Right ventricle myocardium superior (tissue), 1 donor: ENCODE measurements at places on chromosomes 12 and 14. TPM values are rescaled to one million over a fixed set of nuclear protein-coding genes. Genes with fewer than 3 reads are reported as not detected.

Gene ATG2B
- 10.9 TPM for total RNA-seq

Gene MYO1H
- total RNA-seq, result 0.78 TPM

Gene UNG
- total RNA-seq, result 24.8 TPM

Gene CLEC7A
- 2.3 TPM for total RNA-seq

Gene IQSEC3
- 1.5 TPM for total RNA-seq

Gene INHBE
- total RNA-seq, result not detected

Gene PIANP
- total RNA-seq, result 0.35 TPM

Gene CFAP54
- 0.13 TPM for total RNA-seq

Gene FLRT2
- 3.0 TPM for total RNA-seq

Gene CPM
- 7.7 TPM for total RNA-seq

Gene OAS2
- total RNA-seq, result 3.7 TPM

Gene DAD1
- 124 TPM for total RNA-seq

Gene TEX22
- total RNA-seq, result 1.9 TPM

Gene MYH6
- 4,934 TPM for total RNA-seq

DNA sequence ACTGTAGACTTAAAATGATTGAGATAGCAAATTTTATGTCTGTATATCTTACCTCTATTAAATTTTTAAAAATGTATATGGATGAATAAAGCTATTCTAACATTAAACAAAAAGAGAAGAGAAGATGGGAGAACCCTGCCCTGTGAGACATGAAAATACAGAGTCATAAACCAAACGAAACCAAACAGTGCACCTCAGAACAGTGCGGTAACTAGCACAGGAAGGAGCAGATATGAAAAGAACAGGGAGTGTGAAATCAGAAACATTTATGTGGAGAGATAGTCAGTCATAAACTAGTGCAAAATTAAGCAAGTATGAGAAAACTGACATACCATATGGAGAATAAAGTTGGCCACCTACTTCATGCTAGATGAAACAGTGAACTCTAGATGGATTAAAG lies 135.1 kb downstream of the ERC1 start:
- DNase-seq, result no peak

GRCh38 chr12:116482179-116482578 lies 77.0 kb upstream of the MAP1LC3B2 start:
- DNase-seq, result no peak

DNA sequence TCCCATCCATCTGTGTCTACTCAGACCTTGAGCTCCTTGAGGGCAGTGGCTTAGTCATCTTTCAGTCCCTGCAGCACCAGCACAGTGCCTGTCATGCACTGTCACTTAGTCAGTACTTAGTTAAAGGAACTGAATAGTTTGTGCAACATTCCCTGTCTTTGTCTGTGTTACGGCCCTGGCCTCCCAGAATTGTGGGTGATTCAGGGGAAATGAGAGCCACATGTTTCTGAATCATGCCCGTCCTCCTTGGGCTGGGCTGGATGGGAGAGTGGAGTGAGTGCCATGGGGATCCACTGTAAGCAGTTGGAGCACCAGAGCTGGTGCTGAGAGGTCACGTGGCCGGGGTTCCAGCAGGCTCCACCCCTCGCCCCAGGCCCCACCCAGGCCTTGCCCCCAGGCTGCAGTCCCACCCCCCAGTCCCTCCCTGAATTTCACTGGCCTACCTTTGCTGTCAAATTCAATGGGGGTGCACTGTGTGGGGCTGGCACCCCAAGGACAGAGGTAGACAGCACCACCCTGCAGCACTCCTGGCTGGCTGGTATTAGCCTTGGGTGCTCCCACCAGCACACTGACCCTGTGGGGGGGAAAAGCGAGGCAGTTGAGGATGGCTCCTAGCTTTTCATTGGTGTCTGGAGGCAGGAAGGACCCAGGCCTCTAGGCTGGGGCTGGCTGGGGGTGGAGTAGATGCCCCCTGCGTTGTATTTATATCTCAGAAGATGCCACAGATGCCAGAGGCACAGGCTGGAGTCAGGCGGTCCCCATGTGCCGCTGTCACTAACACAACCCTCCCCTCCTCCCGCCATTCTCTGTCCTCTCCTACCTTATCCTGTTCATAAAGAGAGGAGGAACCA lies 7.5 kb downstream of the ITGA5 start:
- peak; percentile 77 for DNase-seq

GRCh38 chr14:68554231-68554630 lies 238.6 kb downstream of the ZFP36L1 start:
- DNase-seq, result no peak

DNA sequence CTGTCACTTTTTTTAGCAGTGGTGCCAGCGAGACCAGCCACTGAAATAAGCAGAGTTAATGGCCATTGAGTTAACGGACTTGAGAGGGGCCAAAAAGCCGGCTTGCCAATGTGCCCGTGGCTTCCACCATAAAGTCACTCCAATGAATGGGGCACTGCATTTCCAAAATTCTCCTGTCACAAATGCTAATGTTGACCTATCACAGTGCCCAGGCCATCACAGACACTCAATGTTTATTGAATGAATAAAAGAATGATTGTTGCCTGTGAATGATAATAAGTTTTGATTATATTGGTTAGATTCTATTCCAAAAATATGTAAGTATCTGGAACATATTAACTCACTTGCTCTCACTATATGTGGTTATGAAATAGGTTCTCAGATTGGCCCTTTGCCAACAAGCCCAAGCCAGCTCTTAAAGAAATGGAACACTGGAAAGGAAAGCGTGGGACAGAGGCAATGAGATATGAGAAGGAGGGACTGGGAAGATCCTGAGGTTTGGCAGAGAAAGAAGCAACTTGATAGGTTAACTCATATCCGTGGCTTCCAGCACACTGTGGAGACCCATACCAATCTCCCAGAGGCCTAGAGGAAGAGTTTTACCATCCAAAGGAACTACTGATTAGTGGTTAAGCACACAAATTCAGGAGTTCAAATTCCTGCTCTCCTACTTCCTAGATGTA lies 108.7 kb downstream of the BTG1 start:
- no peak for DNase-seq

DNA sequence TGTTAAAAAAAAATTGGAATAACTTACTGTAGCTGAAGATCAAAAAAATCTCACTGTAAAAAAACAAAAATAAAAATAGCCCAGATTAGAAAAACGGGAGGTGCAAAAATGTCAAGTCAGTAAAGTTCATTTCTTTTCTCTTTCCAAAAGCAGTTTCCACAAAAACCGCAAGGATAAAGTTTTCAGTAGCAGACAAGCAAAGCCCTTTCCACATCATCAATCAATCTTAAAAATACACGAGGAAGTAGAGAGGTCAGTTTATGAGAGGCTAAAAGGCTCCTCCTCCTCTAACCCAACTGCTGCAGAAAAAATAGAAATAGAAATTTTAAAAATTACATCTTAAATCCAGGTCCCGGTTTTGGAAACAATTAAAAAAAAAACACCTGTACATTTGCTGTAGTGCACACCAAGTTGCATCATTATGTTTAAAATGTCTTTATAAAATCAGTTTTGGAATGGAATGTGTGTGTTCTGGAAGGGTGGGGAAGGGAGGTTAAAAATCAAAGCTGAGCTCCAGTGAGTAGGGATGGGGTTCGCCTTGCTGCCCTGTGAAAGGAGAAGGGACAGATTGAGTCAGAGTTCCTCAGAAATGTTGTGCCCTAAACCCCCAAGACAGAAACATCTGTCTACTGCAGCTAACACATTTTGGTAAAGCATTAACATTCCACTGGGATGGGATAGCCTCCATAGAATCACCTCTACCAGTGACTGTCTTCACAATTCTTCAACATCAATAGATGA lies 5.8 kb downstream of the HNRNPC start:
- DNase-seq, result no peak

- DNase-seq, result no peak
Measured at GRCh38 chr12:32600681-32601080, 78.4 kb upstream of the DNM1L start.

GRCh38 chr14:93381644-93382043 lies 34.7 kb downstream of the COX8C start:
- no peak for DNase-seq

DNA sequence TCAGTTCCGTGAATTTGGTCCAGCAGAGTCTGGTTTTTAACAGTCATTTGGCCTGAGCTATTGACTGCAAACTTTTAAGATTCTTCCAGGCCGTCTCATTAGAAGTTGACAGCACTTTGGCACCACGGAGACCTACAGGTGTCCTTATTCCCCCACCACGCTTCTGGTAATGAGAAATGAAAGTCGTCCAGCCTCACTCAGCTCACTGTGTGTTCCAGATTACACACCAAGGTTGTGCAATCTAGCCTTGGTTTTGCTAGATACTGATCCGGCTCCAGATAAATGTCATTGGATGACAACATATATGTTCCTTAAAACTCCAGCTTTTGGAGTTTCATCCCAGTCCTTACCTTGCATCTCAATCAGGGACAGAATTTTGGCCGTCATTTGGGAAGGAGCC lies 210.4 kb downstream of the CHST11 start:
- no peak for DNase-seq

DNA sequence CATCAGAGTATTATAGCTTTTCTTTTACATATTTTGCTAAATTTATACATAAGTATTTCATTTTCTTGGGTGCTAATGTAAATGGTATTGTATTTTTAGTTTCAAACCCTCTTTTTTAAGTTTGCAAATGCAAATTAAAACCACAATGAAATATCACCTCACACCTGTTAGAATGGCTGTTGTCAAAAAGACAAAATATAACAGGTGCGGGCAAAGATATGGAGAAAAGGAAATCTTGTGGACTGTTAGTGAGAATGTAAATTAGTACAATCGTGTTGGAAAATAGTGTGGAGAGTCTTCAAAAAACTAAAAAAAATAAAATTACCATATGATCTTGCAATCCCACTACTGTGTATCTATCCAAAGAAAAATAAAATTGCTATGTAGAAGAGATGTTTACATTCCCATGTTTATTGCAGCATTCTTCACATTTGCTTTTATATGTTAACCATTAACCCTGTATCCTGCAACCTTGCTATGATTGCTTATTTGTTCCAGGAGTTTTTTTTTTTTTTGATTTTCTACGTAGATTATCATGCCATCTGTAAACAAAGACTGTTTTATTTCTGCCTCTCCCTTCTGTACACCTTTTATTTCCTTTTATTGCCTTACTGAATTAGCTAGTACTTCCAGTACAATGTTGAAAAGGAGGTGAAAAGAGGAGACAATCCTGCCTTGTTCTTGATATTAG lies 405.4 kb upstream of the MIS18BP1 start:
- no peak for DNase-seq

DNA sequence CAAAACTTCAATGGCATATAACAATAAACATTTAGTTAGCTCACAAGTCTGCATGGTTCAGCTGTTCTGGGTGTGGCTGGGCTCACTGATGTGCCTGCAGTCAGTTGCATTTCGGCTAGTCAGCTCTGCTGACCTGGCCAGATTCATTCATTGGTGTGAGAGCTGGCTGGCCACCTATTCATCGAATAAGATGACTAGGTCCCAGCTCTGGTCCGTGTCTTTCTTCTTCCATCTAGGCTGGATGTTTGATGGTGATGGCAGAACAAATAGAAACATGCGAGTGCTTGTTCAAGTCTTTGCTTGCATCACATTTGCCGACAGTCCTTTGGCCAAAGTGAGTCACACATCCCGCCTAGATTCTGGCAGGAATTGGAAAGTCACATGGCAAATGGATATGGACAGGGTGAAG lies 203.3 kb upstream of the CRY1 start:
- no peak for DNase-seq

- no peak for DNase-seq
Measured at GRCh38 chr14:96735526-96735925, 61.7 kb upstream of the VRK1 start.

DNA sequence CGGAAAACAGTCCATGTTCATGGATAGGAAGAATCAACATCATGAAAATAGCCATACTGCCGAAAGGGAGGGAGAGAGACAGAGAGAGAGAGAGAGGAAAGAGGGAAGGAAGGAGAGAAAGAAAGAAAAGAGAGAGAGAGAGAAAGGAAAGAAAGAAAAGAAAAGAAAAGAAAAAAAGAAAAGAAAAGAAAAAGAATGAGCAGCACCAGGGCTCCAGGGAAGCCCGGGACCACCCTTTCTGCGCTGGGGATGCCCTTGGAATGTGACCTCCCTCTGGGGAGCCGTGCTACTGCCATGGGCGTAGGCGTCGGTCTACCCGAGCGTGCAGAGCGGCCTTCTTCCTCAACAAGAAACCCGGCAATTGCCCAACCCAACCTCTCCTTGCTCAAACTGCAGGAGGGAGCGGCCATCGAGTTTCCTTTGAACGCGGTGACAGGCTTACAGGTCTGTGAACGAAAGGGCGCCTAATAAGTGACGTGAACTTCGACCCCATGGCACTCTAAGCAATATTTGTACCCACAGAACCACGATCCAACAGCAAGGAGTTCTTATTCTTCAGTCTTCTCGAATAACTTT lies 16.9 kb downstream of the OR6S1 start:
- peak; percentile 73 for DNase-seq

- peak; percentile 80 for DNase-seq
Measured at GRCh38 chr12:123097561-123098084, 53.3 kb downstream of the PITPNM2 start.

GRCh38 chr14:77376771-77377501 lies at the start of the genes SAMD15 and TMED8:
Gene SAMD15, plus strand, starts transcription at chr14:77377379. Its CDS starts 40 bp downstream, at chr14:77377419.
Gene TMED8, minus strand, starts transcription at chr14:77377094. Its CDS starts 41 bp downstream, at chr14:77377053.
- DNase-seq, result peak; percentile 94

DNA sequence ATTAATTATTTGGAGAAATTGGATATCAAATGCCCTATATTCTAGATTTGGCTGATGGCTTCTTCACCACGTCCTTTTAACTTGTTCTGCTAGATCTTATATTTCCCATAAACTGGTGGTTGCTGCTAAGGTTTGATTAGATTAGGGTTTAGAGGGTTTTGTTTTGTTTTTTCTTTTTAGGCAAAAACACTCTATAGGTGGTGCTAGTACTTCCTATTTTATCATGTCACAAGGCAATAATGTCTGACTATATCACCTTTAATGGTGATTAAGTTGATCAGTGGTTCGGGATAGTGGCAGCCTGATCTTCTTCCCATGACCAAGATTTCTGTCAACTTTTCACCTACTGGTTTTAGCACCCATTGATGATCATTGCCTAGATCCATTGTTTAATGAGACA lies 455.1 kb downstream of the RAD51B start:
- no peak for DNase-seq

GRCh38 chr12:101957252-101957959 lies 80.0 kb downstream of the DRAM1 start:
- no peak for DNase-seq

- DNase-seq, result no peak
Measured at GRCh38 chr12:82522762-82523161, 163.9 kb upstream of the TMTC2 start.

DNA sequence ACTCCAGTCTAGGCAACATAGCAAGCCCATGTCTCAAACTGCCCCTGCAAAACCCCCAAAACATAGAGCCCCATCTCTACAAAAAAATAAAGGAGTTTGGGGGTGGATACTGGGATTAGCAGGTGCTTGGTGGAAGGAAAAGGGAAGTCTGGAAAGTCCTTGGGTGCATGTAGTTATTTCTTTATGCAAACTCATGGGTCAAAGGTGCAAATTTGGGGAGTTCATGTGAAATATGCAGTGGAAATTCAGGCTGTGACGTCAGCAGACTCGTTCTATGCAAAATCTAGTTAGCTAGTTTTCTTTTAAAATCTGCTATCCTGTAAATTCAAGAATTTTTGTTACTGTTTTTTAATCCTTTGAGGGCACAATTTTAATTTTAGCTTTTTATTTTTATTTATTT lies 51.3 kb downstream of the GNS start:
- no peak for DNase-seq

GRCh38 chr14:76736514-76736913 lies 24.8 kb upstream of the VASH1 start:
- DNase-seq, result no peak
